Stimulated activated CD8-positive, alpha-beta memory T cell treated with anti-CD3 and anti-CD28 coated beads, Interleukin-7, amount 100 ng/mL, for 24 hours (primary cell): ENCODE measurements at places on chromosomes 13 and 19.

DNA sequence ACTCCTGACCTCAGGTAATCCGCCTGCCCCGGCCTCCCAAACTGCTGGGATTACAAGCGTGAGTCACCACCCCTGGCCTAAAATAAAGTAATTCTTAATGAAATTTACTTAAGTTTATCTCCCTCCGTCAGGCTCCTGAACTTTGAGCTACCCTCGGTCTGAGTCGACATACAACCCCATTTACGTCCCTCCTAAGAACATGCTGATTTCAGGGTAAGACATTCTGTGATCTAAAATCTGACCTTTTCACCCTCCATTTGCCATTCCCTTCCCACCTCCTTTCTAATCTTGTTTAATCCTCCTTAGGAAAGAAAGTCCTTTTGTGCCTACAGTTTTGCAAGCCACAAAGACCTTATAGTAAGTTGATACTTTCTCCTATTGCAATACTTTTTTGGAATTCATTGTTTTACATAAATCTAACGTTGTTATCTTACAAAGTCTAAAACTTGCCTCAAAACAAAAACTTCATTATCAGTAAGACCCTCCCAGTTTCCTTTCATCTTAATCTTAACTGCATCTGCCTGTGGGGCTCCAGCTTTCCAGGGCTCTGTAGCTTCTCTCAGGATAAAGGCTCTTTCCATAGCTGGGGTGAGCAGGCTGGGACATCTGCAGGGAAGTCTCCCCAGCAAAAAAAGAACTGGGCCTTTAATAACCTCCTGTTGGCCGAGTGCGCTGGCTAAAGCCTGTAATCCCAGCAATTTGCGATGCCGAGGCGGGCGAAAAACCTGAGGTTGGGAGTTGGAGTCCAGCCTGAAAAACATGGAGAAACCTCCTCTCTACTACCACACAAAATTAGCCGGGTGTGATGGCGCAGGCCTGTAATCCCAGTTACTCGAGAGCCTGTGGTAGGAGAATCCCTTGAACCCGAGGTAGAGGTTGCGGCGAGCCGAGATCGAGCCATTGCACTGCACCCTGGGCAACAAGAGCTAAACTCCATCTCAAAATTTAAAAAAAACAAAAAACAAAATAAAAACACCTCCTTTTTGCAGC lies 143.1 kb downstream of the ZNF737 start:
- DNase-seq = no peak

DNA sequence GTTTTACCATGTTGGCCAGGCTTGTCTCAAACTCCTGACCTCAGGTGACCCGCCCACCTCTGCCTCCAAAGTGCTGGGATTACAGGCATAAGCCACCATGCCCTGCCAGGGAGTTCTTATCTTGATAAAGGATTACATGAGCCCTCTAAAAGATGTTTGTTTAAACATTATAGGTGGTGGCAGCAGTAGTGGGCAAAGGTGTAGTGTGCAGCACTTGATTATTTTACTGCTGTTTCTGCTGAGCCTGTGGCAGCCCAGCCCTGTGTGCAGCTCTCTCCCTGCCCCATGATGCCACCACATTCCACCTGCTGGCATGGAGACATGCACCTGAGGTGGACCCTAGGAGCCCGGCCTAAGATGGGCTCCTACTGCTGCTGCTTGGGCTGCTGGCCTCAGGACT lies 54.0 kb downstream of the ZNF429 start:
- no peak for DNase-seq

GRCh38 chr19:48887861-48888612 lies 10.5 kb downstream of the TULP2 start:
- no peak for DNase-seq

DNA sequence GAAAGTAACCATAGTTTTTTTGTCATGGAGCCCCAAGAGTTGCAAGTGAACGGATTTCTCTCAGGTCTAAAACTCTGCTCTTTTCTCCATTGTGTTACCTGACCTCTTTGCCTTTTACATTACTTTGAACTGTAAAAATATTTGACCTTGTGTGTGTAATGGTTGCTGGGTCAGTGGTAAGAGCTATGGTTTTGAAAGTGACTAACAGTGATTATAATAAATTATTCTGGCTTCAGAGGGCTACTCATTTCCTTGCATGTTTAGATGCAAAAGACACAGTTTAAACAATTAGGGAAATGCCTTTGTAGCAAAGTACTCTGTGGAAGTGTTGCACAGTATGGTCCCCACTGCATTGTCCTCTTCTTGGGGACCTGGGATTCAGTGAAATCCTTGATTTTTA lies 29.3 kb upstream of the PSG8 start:
- no peak for DNase-seq

DNA sequence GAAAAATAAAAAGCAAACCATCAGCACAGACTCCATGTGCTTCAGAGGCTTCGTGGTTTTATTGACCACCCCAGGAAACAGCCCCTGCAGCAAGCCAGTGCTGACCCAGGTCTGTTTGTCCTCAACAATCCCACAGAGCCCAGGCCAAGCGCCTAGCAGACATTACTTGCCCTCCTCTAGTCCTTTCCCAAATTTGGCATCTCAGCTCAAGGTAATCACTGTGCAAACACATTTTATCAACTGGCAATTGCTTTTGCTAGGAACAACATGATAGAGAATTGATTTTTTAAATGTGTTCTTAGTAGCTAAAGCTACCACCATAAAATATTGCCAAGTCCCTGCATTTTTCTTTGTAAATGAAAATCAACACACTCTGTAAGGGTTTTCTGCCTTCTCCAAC lies 121.8 kb downstream of the STOML3 start:
- no peak for DNase-seq

DNA sequence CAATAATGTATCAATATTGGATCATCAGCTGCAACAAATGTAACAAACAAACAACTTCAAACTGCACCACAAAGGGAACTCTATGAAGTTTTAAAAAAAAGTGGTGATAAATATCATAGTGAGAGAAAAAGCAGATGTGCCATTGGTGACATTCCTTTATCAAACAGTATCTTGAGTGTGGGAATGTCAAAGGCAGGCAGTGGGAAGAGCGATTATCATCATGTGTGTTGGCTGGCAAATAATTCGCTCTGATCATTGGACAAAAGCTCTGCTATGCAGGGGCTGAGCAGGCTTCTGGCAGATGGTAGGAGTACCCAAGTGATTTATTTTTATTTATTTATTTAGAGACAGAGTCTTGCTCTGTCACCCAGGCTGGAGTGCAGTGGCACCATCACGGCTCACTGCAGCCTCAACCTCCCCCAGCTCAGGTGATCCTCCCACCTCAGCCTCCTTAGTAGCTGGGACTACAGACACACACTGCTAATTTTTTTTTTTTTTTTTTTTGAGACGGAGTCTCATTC lies 55.9 kb upstream of the RANBP3 start:
- no peak for DNase-seq

GRCh38 chr13:23866420-23867026 lies 22.7 kb downstream of the MIPEP start:
- DNase-seq = no peak

DNA sequence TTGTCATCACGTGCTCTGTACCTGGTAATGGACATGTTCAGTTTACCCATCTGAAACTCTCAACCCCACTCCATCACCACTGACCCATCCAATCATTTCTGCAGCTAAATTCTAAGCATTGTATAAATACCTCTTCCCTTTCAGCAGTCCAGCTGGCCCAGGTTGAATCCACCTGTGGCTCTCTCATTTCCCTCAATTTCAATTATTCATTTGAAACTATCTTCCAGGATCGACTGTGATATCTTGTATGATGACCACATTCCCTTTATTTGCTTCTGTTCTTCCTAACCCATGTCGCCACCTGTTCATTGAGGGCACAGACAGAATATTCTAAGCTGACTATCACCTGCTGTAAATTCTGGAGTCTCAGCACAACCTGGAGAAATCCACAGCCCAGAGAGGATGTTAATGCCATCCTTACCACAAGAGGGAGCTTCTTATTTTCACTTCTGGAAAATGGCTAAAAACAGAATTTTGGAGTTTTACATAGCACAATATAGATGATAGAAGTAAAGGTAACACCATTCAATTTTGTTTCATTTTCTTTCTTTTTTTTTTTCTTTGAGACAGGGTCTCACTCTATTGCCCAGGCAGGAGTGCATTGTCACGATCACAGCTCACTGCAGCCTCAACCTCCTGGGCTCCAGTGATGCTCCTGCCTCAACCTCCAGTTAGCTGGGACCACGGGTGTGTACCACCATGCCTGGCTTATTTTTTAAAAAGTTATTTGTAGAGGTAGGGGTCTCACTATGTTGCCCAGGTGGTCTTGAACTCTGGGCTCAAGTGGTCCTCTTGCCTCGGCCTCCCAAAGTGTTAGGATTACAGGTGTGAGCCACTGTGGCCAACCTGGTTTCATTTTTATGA lies 38.6 kb downstream of the ZNF823 start:
- DNase-seq = no peak

GRCh38 chr19:18541992-18542940 lies 1.1 kb downstream of the FKBP8 start:
- no peak for DNase-seq
